ENCODE measurements at places on chromosomes 13 and 19.

DNA sequence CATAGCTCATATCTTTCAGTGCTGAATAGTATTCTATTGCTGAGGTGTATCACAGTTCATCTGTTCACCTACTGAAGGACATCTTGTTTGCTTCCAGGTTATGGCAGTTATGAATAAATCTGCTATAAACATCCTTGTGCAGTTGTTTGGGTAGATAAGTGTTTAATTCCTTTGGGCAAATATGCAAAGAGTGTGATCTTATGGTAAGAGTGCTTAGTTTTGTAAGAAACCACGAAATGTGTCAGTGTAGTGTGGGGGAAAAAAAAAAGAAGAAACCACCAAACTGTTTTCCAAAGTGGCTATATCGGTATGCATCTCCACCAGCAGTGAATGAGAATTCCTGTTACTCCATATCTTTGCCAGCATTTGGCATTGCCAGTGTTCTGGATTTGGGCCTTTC lies 93.3 kb downstream of the PIBF1 start:
- DNase-seq: no peak

- no peak for DNase-seq
These were observed 2.0 kb downstream of the ZNF57 start for GRCh38 chr19:2902590-2903218.

DNA sequence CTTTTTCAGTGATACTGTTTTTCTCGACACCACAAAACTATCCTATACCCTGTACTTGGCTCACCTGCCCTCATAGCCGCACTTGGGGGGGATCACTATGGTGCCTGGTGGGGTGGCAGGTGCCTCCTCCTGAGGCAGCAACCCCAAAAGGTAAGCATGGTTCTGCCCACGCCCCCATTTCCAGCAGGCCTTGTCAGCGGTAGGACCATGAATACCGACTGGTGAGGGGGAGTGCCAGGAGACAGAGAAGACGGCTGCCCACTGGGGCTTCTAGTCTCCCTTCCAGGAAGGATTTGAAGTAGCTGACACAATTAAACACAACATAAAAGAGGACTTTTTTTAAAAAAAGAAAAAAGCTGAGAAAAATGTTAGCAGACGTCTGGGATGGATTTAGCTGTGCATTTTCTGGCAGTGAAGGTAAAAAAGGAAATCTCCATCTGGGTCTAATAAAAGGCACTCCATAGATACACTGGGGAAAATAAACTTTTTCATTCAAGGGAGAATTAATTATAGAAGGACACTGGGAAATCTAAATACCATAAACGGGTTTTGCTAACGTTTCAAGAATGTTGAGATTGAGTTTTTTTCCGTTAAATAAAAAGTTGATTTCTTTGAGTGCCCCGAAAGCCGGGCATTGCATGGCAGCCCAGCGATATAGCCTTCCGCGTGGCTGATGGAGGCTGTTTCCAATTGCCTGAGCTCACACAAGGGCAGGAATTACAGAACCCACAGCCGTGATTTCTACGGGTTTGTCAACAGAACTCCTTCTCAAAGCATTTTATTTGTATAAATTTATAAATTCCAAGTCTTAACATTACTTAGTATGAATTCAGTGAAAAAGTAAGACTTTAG lies 45.1 kb downstream of the ATP11A start:
- DNase-seq: no peak

GRCh38 chr19:16161840-16162239 lies 11.5 kb downstream of the CIB3 start:
- DNase-seq: peak; percentile 21

DNA sequence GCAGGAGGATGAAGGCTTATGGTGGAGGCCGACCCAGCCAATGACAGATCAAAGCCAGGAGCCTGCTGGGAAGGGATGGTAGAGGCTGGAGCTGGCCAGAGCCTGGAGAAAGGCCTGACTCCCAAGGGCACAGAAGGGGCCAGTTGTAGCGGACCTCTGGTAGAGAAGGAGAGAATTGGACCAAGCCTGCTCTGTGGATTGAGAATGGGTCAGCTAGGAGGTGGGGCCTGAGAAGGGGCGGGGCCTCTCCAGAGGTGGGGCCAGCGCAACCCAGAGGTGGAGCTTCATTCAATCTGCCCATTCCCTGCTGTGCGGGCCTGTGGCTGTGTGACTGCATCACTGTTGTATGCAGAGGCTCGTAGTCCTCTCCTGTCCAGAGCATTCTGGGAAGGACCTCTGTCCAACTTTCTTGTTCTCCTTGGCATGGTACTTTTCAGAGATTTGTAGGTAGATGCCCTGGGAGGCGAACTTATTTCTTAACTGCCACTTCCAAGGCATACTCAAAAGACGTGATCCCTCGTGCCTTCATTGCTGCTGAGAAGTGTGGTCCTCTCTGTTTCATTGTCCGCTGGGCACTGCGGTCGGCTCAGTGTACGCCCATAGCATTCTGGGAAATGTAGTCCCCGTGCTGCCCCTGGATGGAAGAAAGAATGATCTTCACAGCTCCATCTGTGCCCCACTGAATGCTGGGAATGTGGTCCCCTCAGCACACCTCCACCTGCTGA lies 6.7 kb downstream of the GRIN2D start:
- DNase-seq: no peak

DNA sequence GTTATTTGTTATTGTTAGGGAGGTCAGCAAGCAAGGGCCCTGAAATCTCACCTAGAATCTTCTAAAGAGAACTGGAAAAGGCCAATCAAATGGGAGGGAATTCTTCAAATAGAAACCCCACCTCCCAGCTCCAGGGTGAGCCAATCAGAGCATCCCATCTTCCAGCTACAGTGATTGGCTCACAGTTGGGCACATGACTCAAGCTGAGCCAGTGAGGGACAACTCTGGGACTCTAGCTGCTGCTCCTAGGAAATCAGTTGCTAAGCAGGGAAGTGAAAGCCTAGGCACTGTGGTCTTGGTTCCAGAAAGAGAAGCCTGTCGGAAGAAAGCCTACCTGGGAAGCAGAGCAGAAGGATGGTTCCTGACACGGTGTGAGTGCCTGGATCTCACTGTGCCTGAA lies 13.4 kb downstream of the TM6SF2 start:
- DNase-seq: no peak

DNA sequence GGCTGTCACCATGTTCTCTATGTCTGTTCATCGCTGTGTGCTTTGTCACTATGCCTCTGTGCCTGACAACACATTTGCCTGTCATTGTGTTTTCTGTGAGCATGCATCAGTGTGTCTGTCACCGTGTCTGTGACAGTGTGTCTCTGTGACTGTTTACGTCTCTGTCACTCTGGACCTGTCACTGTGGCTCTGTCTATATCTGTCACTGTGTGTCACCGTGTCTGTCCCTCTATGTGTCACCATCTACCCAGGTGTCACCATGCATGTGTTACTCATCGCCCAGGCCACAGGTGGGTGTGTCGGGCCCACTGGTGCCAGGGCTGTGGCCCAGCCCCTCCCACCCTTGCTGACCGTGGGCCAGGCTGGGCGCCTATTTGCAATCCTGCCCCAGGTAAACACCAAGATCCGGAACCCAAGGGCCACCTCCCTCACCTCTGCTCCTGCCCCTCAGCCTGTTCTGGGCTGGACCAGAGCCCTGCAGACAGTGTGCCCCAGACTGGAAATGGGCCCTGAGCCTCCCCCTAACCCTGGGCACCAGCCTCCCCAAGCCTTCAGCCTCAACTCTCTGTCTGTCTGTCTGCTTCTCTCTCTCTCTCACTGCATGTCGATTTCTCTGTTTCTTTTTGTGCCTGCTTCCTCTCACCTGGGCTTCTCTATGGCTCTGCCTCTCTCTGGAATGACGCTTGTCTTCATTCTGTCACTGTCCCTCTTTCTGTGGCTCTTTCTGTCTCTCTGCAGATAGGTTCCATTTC lies 7.7 kb downstream of the IRF2BP1 start:
- no peak for DNase-seq

- DNase-seq: no peak
These were observed 416 bp downstream of the SLC25A42 start for GRCh38 chr19:19064098-19064722.

GRCh38 chr19:40754611-40755247 lies 3.7 kb downstream of the SNRPA start:
- DNase-seq: no peak

DNA sequence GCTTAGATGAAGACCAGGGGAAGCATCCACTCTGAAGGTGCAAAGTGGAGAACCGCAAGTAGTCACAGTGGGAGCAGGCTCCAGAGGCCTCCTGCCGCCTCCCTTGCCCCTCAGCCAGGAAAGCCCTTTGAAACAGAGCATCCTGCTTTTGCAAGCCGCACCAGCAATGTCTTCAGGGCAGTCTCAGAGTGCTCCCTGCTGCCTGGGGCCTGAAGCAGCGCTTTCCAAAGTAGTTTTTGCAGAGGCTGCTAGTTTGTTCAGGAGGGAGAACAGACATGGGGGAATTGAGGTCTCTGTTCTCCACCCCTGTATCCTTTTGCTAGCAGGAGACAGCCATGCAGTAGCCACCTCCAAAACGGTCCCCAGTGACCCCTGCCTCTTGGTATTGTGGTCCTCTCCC lies 15.8 kb upstream of the POP4 start:
- no peak for DNase-seq

GRCh38 chr19:14555918-14556661 lies 15.8 kb downstream of the NDUFB7 start:
- no peak for DNase-seq

GRCh38 chr19:40274585-40275544 lies 10.3 kb downstream of the AKT2 start:
- DNase-seq: no peak

DNA sequence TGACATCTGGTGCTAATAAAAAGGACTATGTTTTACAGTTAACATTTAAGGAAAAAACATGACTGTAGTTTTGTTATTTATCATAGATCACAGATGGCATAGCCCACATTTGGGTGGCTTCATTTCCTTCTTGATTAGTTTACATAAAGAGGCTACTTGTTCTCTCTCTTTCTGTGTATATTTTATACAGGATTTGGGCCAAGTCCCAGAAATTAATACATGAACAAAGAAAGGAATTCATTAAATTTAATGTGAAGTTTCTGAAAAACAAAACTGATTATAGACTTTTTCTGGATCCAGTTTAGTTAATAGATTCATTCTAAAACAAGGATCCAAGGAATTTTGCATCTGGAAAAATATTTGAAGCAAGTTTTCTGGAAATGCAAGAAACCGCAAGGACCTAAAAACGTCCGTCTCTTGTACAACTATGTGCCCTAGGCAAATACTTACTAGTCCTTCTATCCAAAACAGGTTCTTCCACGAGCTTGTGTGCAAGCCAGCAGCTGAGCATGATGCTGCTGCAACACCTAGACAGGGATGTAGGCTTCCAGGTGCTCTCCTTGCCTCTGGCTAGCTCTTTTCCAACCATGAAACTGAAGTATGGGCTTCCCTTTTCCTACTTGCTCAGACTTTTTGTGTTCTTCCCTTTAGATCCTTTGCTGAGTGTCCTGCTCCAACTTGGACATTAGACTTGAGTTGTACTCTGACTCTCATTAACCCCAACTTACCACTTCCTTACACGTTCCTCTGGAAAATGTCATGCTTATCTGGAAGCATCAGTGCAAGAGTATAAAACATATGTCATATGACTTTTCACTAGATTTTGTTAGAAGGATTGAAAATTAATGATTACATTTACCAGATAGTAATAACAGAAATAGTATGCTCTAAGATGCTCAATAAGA lies 161.5 kb upstream of the STARD13 start:
- DNase-seq: peak; percentile 54

GRCh38 chr19:33712268-33712667 lies 84.4 kb upstream of the KCTD15 start:
- no peak for DNase-seq

DNA sequence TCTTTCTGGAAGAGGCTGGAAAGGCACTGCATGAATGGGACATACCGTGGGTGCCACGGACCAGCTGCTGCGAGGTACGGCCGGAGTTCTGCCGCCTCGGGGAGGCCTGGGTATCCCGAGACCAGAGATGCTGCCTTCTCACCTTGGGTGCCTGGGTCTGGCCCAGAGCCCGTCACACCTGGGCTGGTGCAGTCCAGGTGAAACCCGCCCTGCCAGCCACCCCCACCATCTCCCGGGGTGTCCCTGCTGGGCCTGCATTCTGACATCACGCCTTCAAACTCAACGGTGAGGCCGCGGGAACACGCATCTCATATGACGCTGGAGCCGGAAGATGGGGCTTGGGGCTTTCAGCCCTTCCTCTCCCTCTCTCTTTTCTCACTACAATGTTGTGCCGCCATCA lies 98.0 kb downstream of the GADD45B start:
- no peak for DNase-seq

DNA sequence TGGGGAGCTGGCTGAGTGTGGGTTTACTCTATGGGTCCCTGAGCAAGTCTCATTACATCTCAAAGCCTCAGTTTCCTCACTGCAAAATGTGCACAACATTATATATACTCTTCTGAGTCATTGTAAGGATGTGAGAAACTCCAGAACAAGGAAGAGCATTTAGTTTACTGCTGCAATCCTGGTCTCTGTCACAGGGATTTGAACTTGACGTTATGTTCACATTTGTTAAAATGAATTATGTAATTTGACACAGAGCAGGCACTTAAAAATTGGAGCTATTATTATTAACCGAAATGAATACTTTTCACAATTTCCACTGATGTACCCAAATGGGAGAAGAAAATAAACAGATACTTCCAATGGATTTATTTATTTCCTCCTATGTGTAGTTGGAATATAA lies 101.0 kb downstream of the STARD13 start:
- DNase-seq: no peak

DNA sequence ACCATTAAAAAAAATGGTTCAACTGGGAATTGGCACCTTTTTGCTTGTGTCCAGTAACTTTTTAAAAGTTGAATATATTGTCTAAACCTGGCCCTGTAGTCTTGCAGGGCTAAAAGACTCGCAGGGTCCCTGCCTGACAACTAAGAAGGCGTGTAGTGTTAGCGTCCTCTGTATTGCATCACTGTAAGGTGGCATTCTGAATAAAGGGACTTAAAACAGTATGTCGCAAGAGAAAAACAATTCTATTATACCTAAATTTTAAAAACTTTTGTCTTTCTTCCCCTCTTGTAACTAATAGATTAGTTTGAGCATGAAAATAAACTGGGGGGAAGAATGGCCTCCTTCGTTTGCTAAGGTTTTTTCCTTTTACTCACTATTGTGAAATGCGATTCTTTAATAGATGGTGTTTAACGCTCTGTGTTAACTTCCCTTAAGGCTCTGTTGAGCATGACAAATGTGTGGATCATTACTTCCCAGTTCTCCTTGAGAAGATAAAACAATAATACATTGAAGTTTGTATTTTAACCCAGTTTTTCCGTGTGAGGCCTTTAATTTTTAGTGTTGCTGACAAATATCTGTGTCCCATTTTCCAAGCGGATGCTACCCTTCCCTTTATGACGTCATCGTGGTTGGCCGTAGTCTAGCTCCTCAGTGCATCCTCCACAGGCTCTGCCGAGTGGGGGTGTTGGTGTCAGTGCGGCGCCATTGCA lies 134.6 kb downstream of the KATNAL1 start:
- DNase-seq: no peak

- DNase-seq: no peak
These were observed 1.5 kb downstream of the SCAF1 start for GRCh38 chr19:49643466-49643865.

- no peak for DNase-seq
These were observed 250.2 kb downstream of the ABCC4 start for GRCh38 chr13:95050800-95051615.

DNA sequence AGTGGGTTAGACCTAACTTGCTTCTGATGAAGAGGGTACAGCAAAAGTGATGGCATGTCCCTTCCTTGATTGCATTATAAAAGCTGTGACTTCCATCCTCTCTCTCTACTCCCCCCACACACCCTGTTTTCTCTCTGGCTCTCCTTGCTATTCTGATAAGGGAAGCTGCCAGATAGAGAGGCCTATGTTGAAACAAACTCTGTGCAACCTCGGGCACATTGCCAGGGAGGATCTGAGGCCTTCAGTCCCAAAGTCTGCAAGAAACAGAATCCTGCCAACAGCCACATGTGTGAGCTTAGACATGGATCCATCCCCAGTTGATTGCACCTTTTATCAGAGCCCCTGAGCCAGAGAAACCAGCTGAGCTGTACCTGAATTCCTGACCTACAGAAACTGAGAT lies 44.8 kb upstream of the ARGLU1 start:
- no peak for DNase-seq

Data from AG09309 (cell line).